ENCODE measurements at places on chromosomes 1 and 21. TPM values are rescaled to one million over a fixed set of nuclear protein-coding genes. Genes with fewer than 3 reads are reported as not detected.

GRCh38 chr1:18434041-18434440 is 46.7 kb upstream of the KLHDC7A start:
- H3K27ac ChIP-seq, result no peak overlapping the region
- H3K36me3 ChIP-seq, result no peaks in the 10 kb centered on the region
- no peak overlapping the region for H3K4me3 ChIP-seq
- no peaks in the 10 kb centered on the region for H3K27me3 ChIP-seq

Gene NUP133
- total RNA-seq, result 57.5 TPM

Gene LEPR
- total RNA-seq, result 197 TPM

GRCh38 chr21:41834252-41834925 is 44.8 kb downstream of the PRDM15 start:
- H3K4me3 ChIP-seq, result no peak overlapping the region
- H3K36me3 ChIP-seq, result peaks cover 74% of the 10 kb centered on the region
- no peak overlapping the region for H3K27ac ChIP-seq

Measured in spinal cord (tissue), 10 donors.